Vagina (tissue), 2 donors: ENCODE measurements at places on chromosomes 11 and 22. TPM values are rescaled to one million over a fixed set of nuclear protein-coding genes. Genes with fewer than 3 reads are reported as not detected.

GRCh38 chr11:33490842-33491370 is 209.7 kb downstream of the C11orf91 start:
- no peaks in the 10 kb centered on the region for H3K4me1 ChIP-seq
- H3K4me3 ChIP-seq = no peak overlapping the region
- H3K36me3 ChIP-seq = no peaks in the 10 kb centered on the region
- no peak for DNase-seq

DNA sequence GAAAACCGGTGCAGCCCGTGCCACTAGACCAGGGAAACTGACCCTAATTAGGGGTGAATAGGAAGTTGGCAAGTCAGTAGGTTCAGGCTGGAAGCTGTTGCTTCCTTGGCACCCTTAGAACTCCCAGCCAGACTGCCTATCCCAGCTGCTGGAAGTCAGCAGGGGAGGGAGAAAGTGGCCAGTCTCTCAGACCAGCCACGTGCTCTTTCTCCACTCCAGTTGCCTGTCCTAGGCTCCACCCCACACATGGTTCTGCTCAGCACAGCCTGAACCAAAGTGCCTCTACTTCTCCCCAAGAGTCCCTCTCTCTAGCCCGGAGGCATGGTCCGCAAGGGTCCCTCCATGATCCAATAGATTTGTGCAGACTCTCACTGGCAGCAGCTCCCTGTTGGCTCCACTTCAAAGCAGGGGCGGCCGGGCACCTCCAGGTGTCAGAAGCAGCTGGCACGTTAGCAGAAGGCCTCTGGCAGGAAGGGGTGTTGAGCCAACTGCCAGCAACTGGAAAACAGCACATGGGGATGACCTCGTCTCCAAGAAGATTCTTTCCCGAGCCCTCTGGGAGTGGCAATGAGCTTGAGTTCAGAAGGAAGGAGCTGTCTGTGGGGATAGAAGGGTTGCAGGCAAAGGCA is 27.7 kb downstream of the ARFGAP2 start:
- no peaks in the 10 kb centered on the region for H3K27me3 ChIP-seq
- DNase-seq = no peak
- peak overlapping the region; percentile 11 for H3K27ac ChIP-seq
- no peaks in the 10 kb centered on the region for H3K36me3 ChIP-seq
- H3K4me3 ChIP-seq = no peak overlapping the region

- no peak overlapping the region for H3K27ac ChIP-seq
- no peaks in the 10 kb centered on the region for H3K36me3 ChIP-seq
- no peaks in the 10 kb centered on the region for H3K4me1 ChIP-seq
- no peak for DNase-seq
Measured at GRCh38 chr22:32353292-32353691, 4.4 kb upstream of the RFPL3 start.

GRCh38 chr11:829176-829846 is 1.6 kb downstream of the CRACR2B start:
- H3K4me3 ChIP-seq = peak overlapping the region; percentile 42
- peaks cover 11% of the 10 kb centered on the region for H3K36me3 ChIP-seq
- H3K27ac ChIP-seq = no peak overlapping the region
- DNase-seq = no peak
- no peaks in the 10 kb centered on the region for H3K27me3 ChIP-seq
- peaks cover 72% of the 10 kb centered on the region for H3K4me1 ChIP-seq

DNA sequence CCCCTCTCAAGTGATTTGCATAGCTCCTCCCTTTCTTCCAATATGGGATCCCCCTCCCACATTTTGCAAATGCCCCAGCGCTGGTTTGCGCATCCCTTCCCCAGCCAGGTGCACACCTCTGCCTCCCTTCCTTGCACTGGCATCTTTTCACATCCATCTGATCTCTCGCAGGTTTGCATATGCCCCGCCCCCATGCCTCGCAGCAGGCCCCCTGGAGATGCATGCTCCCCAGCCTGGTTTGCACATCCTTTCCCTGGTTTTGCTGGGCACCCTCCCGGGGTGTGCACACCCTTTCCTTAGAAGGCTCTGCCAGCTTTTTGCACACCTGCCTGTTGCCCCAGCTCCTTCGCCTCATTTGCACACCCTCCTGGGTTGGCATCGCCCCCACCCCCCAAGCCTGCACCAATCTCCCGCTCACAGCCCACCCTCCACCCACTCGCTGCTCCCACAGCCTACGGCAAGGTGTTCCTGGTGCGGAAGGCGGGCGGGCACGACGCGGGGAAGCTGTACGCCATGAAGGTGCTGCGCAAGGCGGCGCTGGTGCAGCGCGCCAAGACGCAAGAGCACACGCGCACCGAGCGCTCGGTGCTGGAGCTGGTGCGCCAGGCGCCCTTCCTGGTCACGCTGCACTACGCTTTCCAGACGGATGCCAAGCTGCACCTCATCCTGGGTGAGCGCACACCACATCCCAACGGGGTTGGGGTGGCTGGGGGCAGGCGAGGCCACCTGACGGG is 917 bp downstream of the RPS6KA4 start:
- H3K27ac ChIP-seq = peak overlapping the region; percentile 91
- DNase-seq = no peak
- peaks cover 39% of the 10 kb centered on the region for H3K4me1 ChIP-seq
- H3K27me3 ChIP-seq = no peaks in the 10 kb centered on the region
- H3K36me3 ChIP-seq = no peaks in the 10 kb centered on the region
- peak overlapping the region; percentile 94 for H3K4me3 ChIP-seq

GRCh38 chr11:82899957-82900276 is 313 bp downstream of the PRCP start:
- no peak for DNase-seq
- peak overlapping the region; percentile 93 for H3K27ac ChIP-seq
- H3K4me3 ChIP-seq = peak overlapping the region; percentile 66
- H3K36me3 ChIP-seq = no peaks in the 10 kb centered on the region
- H3K27me3 ChIP-seq = no peaks in the 10 kb centered on the region

DNA sequence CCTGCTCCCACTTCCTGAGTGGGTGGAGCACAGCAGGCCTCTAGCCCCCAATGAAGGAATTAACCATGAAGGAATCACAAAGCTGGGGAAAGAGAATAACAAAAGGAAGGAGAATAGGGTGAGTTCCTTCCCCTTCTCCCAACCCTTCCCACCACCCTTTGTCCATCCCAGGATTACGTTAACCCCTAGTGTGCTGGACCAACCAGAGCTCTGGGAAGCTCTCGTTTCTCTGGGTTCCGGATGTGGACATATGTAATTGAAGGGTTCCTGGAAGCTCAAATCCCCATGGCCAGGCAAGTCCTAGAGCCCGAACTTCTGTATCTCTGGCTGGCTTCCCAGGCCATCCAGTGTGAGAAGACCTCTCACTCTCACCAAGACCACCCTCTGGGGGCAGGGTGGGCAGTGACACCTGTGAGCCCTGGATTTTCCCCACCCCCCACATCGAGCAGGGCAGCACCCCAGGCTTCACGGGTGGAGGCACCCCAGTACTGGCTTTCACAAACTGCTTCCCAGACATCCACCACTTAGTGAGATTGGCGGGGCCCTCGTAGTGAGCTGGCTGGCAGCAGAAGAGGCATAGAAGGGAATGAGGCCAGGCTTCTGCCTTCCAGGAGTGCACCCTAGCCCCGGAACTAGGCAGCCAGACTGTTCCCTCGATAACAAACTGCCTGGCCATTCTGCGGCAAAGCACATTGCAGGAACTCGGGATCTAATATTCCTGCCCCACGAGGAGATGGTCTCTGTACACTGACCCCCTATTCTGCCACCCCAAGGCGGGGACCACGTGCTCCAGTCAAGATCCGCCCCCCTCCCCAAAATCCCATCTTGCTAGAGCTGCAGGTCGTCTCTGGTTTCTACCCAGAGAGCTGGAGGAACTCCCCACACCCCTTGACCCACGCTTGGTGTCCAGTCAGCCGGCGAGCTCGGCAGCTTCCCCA is 2.1 kb downstream of the NECTIN1 start:
- H3K27ac ChIP-seq = peak overlapping the region; percentile 92
- H3K36me3 ChIP-seq = no peaks in the 10 kb centered on the region
- no peak for DNase-seq

GRCh38 chr11:43989162-43989981 is 46.9 kb downstream of the C11orf96 start:
- H3K4me1 ChIP-seq = peaks cover 42% of the 10 kb centered on the region
- H3K36me3 ChIP-seq = no peaks in the 10 kb centered on the region
- H3K4me3 ChIP-seq = no peak overlapping the region
- DNase-seq = no peak

GRCh38 chr11:124190298-124191139 is 7.4 kb downstream of the OR10D3 start:
- no peaks in the 10 kb centered on the region for H3K36me3 ChIP-seq
- H3K4me3 ChIP-seq = no peak overlapping the region

DNA sequence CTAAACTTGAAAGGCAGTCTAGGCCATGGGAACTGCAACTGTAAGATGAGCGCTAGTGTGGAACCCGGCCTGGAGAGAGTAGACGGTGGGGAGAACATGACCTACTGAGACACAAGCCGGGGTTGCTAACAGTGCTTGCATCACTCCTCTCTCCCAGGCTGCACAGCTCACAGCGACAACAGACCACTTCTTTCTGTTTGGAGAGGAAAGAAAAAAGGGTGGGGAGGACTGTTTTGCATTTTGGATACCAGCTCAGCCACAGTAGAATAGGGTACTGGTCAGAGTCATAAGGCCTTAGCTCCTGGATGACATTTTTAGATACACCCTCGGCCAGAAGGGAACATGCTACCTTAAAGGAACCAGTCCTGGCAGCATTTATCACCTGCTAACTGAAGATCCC is 22.2 kb upstream of the OR52M1 start:
- H3K27me3 ChIP-seq = no peaks in the 10 kb centered on the region
- no peaks in the 10 kb centered on the region for H3K4me1 ChIP-seq
- DNase-seq = no peak
- no peak overlapping the region for H3K27ac ChIP-seq
- H3K4me3 ChIP-seq = no peak overlapping the region
- no peaks in the 10 kb centered on the region for H3K36me3 ChIP-seq

- H3K4me1 ChIP-seq = peaks cover 26% of the 10 kb centered on the region
- no peak for DNase-seq
- no peaks in the 10 kb centered on the region for H3K36me3 ChIP-seq
- no peaks in the 10 kb centered on the region for H3K27me3 ChIP-seq
Measured at GRCh38 chr22:34798605-34799004, 267.4 kb upstream of the ISX start.

DNA sequence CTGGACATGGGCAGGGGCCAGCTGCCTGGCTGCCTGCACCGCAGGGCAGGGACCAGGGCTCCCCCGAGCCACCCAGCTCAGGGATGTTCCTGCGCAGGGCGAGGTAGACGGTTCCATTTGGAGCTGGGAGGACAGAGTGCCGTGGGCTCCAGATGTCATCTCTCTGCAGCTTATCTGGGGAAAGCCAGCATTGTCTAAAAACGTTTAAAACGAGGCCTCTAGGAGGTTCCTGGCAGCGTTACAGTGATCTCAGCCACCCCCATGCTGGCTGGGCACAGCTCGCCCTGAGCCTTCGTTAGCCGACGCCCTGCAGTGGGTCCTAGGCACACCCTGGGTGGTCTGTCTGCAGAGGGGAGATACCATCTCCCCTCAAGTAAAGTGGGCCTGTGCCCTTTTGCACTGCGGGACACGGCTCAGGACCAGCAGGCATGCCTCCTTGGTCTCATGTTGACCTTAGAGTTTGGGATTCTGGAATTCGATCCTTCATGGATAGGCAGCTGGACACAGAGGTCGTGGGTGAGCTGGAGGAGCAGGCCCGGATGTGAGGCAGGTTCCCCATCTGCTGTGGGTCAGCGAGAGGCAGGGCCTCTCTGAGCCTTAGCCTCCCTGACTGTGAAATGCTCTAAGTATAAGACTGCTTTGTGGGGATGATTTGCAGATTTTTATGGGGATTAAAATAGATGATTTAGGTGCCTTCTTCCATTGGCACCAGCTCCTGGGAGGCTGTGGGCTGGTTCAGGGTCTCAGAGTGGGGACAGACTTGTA is 14.1 kb downstream of the SYNGR1 start:
- H3K27me3 ChIP-seq = no peaks in the 10 kb centered on the region
- peaks cover 77% of the 10 kb centered on the region for H3K4me1 ChIP-seq
- no peaks in the 10 kb centered on the region for H3K36me3 ChIP-seq
- peak overlapping the region; percentile 37 for H3K27ac ChIP-seq
- no peak for DNase-seq
- no peak overlapping the region for H3K4me3 ChIP-seq

GRCh38 chr11:126570489-126570888 is 215.0 kb downstream of the ST3GAL4 start:
- DNase-seq = no peak
- no peak overlapping the region for H3K4me3 ChIP-seq
- no peaks in the 10 kb centered on the region for H3K4me1 ChIP-seq
- H3K36me3 ChIP-seq = no peaks in the 10 kb centered on the region
- H3K27me3 ChIP-seq = no peaks in the 10 kb centered on the region

DNA sequence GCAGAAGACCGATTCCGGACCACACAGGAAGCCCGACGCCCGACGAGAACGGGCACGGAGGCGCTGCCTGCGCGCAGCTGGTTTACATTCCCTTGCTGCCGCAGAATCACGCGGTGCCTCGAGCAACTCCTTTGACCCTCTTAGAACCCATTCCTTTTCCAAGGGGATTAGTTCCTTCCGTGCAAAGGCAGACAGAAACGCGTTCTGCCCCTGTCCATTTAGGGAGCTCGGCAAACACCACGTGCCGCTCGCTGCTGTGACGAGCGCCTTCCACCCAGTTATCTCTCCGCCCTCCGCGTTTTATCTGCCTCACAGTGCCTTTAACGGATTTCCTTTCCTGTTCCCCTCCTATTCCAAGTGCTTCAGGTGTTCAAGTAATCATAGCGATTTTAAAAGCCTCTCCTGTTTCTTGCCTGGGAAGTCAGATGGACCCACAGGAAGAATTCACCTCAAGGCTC is 24.1 kb upstream of the MICAL3 start:
- no peaks in the 10 kb centered on the region for H3K36me3 ChIP-seq
- no peaks in the 10 kb centered on the region for H3K27me3 ChIP-seq
- H3K27ac ChIP-seq = peak overlapping the region; percentile 15
- H3K4me3 ChIP-seq = no peak overlapping the region

The GLYAT gene
- not detected for total RNA-seq

The BLID gene
- 5.9 TPM for total RNA-seq

The KDELR3 gene
- total RNA-seq = 3.9 TPM
